Effector CD8-positive, alpha-beta T cell (primary cell): ENCODE measurements at places on chromosomes 5 and 9.

GRCh38 chr5:72487177-72487576 lies 20.0 kb downstream of the ZNF366 start:
- DNase-seq: no peak

DNA sequence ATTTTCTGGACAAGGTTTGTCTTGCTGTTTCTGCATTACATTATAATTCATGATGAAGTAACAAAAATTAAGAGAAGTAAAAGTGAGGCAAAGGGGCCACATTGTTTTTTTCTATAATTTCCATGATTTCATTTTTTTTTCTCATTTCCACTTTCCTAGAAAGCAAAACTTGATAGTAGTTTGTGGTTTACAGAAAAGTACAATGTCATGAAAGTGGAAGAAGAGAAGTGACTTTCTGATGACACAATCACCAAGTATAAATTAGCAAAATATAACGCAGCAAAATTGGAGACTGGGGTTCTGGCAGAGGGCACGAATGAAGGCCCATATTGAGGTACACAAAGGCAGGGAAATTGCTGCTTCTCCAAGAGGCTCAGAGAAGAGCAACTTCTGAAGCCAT lies 5.0 kb upstream of the IFNA14 start:
- DNase-seq: no peak

DNA sequence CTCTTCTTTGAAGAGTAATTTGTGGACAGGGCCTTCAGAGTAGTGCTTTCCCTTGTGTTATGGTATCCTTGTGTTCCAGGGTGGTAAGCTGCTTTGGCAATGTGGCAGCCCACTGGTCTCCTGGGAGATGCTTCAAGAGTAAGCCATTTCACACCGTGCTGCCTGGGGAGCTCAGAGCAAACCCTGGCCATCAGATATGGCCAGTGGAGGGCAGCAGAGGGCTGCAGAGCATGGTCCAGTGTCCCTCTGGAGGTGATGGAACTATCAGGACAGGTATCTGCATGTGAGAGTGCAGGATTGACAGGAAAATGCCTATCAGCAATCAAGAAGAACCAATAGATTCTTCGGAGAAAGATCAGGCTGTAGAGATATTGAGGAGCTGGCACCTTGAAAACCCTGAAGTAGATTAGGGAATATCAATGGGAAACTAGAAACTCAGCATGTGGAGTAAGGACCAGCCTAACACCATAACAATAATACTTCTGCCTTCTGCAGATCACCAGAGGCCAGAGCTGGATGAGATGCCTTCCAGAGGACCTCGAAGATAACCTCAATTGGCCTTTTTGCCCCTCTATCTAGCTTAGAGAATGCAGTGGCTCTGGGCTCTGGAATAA lies 90.8 kb downstream of the PLPPR1 start:
- DNase-seq: no peak

DNA sequence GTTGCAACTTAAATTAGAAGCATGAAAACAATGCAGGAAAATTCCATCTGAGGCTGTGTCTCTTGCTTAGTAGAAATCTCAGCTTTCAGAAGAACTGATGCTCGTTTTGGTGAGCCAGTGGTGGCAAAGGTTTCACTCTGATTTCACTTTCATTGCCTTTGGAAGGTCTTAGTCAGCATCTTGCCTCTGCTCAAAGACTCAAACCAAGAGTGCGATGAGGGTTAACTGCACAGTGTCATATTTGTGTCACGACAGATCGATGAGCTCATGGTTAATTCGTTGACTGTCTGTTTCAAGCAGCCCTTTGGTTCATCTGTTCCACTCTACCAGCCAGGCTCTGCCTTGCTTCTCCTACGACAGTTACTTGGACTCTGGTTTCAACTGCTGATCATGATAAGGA lies 331.3 kb upstream of the KIF2A start:
- DNase-seq: no peak

DNA sequence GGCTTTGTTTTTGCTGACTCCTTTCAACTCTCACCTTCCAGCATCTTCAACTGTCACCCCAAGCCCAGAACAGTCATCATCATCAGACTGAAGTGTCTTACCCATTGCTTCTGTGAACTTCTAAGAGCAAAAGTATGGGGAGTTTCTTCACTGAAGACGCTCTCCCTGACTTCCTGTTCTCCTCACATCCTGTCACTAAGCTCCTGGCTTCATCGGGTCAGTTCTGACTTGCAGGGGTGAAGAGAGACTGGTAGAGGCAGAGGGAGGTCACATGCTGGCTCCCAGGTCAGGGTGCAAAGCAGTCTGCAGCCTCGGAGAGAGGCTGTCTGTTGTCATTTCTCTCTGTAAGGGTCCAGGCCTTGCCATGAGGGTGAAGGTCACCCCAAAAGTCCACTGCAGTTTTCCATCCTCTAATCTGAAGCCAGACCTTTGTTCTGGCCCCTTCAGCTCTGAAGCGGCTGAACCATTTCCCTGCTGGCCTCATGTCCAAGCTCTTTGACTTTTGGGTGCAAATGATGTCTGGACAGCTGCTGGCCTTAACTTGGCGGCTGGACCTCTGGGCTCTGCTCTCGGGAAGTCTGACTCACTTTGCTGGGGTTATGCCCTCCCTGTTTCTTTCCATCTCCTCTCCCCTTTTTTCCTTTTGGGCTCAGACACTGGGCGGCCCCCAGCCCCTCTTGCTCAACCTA lies 305.0 kb downstream of the RAB3C start:
- no peak for DNase-seq

- DNase-seq: no peak
Measured at GRCh38 chr5:157384971-157385709, 74.9 kb upstream of the NIPAL4 start.
